Esophagus (tissue), 2 donors: ENCODE measurements at places on chromosomes 1 and 21. TPM values are rescaled to one million over a fixed set of nuclear protein-coding genes. Genes with fewer than 3 reads are reported as not detected.

TTC34 gene
- polyA plus RNA-seq, result 0.02 TPM

HSPA6 gene
- 1.2 TPM for polyA plus RNA-seq

FGR gene
- 3.4 TPM for polyA plus RNA-seq

CD5L gene
- not detected for polyA plus RNA-seq

MYCL gene
- 9.5 TPM for polyA plus RNA-seq
